LHCN-M2 (cell line): ENCODE measurements at places on chromosomes 13 and 19. TPM values are rescaled to one million over a fixed set of nuclear protein-coding genes. Genes with fewer than 3 reads are reported as not detected.

The TEX30 gene
- total RNA-seq, result 34.6 and 36.3 TPM in 2 replicates

The BRCA2 gene
- total RNA-seq, result 22.7 and 24.8 TPM in 2 replicates

The TYROBP gene
- total RNA-seq, result not detected in 2 replicates

The ZNF625 gene
- 8.6 and 10.6 TPM in 2 replicates for total RNA-seq

The ATP1A3 gene
- total RNA-seq, result 0.19 and 0.40 TPM in 2 replicates

The C1QTNF9 gene
- not detected in 2 replicates for total RNA-seq

The MUC16 gene
- total RNA-seq, result not detected in 2 replicates

The KLF12 gene
- 18.5 and 20.3 TPM in 2 replicates for total RNA-seq

The FSD1 gene
- 11.7 and 13.8 TPM in 2 replicates for total RNA-seq

The LIPE gene
- 2.8 and 3.6 TPM in 2 replicates for total RNA-seq

The IL12RB1 gene
- total RNA-seq, result not detected in 2 replicates

The LRCH1 gene
- 4.9 and 5.3 TPM in 2 replicates for total RNA-seq

The BRME1 gene
- 1.1 and 1.7 TPM in 2 replicates for total RNA-seq

The TMEM38A gene
- total RNA-seq, result 2.9 and 3.2 TPM in 2 replicates

The LGALS14 gene
- total RNA-seq, result not detected in 2 replicates

The NTF4 gene
- total RNA-seq, result not detected in 2 replicates

GRCh38 chr13:72253754-72254153 is 386.8 kb upstream of the DACH1 start:
- no peak for DNase-seq

DNA sequence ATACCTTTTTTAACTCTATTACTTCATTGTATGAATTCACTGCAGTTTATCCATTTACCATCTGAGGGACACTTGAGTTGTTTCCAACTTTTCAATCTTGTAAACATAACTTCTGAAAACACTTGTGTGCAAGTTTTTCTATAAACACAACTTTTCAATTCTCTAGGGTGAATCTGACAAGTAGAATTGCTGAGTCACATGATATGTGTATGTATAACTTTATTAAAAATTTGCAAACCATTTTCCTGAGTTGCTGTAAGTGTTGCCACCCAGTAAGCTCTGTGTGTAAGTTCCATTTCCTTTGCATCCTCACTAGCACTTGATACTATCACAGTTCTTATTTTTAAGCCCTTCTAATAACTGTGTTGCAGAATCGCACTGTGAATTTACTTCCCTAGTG is 1415.6 kb upstream of the ATXN8OS start:
- no peak for DNase-seq

GRCh38 chr19:38741670-38742069 is 2.6 kb downstream of the CAPN12 start:
- no peak for DNase-seq

- no peak for DNase-seq
Observed at GRCh38 chr19:21593934-21594820, 88.8 kb downstream of the ZNF429 start.

GRCh38 chr19:5232798-5233505 is 107.7 kb downstream of the PTPRS start:
- no peak for DNase-seq

- DNase-seq, result peak; percentile 85
Observed at GRCh38 chr19:33273881-33274662, 28.3 kb downstream of the CEBPA start.

- peak; percentile 57 for DNase-seq
Observed at GRCh38 chr19:17784201-17785008, 10.5 kb upstream of the B3GNT3 start.

DNA sequence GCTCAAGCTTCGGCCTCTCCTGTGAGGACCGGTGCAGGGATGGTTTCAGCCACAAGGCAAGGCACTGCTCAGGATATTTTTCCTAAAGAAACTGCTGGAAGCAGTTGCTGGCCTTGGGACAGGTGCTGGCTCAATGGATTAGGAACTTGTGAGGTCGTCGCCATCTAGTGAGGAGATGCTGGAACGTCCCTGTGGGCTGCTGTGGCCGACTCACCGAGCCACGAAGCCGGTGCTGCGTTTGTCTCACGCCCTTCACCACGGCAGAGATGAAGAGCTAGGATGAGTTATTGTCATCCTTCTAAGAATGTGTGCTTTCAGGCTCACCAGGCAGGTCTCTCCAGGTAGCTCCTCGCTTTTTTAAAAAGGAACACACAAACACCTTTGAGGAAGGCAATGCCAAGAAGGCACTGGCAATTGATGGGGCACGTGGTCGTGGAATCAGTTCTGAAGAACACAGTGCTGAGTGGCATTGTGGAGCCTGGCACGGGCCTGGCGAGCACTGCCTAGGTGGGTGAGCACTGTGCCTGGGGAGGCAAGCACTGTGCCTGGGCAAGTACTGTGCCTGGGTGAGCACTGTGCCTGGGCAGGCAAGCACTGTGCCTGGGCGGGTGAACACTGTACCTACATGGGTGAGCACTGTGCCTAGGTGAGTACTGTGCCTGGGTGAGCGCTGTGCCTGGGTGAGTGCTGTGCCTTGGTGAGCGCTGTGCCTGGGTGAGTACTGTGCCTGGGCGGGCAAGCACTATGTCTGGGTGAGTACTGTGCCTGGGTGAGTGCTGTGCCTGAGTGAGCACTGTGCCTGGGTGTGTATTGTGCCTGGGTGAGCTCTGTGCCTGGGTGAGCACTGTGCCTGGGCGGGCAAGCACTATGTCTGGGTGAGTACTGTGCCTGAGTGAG is 140.4 kb downstream of the TEX29 start:
- peak; percentile 44 for DNase-seq

GRCh38 chr19:45646345-45646698 is 7.1 kb upstream of the EML2 start:
- DNase-seq, result no peak

DNA sequence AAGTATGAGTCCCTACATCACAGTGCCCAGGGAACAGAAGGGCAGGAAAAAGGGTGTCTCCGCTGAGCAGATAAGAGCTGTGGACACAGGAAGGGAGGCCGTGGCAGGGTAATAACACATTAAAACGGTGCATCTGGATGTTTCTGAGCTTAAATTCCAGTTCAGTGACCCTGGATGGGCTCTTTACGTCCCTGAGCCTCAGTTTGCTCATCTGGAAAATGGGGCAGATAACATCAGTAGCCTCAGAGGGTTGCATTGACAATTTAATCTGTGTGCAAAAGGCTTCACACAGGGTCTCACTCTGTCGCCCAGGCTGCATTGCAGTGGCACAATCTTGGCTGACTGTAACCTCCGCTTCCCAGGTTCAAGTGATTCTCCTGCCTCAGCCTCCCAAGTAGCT is 58.1 kb downstream of the CELF5 start:
- no peak for DNase-seq

DNA sequence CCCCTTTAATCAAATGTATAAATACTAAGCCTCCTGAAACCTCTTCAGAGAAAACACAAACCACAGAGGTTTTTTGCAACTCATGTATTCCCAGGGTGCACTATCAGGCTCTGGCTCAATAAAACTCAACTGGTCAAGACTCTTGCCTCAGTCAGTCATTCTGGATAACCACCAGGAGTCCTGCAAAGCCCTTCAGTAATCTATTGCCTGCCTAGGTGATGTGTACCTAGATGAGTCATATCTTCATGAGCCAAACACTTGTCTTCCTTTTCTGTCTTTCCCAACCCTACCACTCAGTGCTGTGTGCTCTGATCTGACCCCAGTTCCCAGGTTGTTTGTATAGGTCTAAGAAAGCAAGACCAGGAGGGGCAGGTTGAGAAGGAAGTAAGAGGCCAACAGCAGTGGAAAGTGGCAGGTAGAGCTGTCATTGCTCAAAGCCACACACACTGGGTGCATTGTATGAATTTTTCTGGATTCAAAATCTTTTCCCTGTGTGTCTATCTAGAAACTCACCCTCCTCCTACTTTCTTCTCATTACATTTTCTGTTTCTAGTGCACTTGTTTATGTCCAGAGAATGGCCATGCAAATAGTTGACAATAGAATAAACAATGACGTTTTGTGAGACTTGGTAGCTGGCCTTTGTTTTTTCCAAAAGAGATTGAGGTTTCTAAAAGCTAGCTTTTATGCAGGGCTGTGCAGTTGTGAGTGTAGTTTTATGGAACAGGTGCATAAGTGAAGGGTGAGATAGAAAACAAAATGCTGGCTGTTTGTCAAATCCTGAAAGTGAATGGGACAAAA is 48.1 kb downstream of the PSG1 start:
- DNase-seq, result no peak

GRCh38 chr13:27054760-27055159 is 116.9 kb downstream of the USP12 start:
- no peak for DNase-seq

- DNase-seq, result no peak
Observed at GRCh38 chr19:56681702-56682101, 10.1 kb upstream of the ZNF835 start.

DNA sequence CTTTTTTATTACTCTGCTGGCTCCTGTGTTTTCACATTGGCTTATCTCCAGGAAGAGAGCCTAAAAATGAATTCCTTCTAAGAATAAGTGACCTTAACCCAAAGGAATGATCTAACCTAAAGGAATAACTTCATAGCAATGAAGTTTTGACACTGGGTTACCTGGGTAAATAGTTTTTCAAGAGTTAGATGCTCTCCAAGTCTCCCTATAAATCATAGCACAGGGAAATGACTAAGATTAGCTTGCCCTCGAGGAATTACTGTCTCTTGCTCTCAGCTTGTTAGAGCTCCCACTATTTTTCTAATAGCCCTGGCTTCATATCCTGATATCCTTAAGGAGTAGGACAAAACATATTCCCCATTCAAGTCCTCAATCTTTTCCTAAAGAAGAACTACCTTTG is 66.3 kb downstream of the SPRY2 start:
- DNase-seq, result no peak

GRCh38 chr13:51000061-51000460 is 90.5 kb downstream of the RNASEH2B start:
- DNase-seq, result peak; percentile 26

GRCh38 chr13:110374431-110375370 is 67.6 kb downstream of the COL4A2 start:
- no peak for DNase-seq

DNA sequence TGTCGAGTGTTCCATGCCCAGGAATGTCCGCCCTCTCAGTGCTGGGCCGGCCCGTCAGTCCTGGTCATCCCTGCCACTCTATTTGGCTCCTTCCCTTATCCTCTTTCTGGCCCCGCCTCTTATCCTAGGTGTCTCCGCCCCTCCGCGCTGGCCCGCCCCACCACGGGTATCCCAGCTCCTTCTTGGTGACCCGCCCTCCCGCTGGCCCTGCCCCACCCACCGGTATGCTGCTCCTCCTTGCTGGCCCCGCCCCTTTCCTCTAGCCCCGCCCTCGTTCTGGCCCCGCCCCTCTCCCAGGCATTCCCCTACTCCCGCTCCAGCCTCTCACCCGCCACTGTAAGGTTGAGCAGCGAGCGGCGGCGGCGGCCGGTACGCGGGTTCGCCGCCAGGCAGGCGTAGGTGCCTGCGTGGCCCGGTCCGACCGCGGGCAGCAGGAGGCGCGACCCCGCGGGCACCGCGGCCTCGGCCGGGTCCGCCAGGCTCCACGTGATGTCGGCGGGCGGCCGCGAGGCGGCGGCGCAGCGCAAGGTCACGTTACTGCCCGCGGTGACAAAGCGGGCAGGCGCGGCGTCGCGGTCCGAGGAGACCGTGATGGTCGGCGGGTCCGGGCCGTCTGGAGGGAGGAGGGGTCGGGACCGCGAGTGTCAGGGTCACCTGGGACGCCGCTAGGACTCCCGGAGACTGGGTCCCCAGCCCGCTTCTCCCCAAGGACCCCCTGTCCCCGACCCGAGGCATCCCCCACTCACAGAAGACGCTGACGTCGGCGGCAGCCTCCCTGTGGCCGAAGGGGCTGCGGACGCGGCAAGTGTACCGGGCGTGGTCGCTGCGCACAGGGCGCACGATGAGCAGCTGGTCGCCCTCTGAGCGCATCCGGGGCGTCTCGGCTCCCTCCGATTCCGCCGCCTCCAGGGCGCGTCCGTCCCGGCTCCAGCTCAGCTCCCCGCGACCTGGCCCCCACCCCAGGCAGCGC is 2.0 kb downstream of the VSIG10L start:
- DNase-seq, result peak; percentile 92

DNA sequence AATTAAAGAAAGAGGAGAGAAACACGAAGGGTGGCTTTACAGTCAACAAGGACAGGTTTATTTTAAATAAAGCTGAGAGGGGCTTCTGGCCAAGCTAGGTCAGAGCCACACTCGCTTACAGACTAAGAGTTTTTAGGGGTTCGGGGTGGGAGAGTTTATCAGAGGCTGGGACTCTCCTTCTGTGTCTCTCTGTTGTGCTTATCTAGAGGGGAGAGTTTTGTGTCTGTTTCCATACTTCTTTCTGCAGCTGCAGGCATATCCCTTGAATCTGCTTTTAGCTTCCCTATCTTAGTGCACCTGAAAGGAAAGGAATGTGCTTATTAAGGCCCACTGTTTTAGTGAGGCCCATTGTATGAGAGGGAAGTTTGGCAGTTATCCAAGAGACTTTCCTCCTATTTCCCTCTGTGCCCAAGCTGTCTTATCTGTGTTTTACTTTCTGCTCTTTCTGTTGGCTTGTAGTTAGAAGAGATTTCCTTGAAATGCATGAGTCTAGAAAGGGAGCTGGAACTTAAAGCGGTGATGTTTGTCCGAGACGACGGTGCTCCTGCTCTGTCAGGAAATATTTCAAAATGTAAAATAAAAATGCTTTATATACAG is 275.3 kb downstream of the KCTD12 start:
- no peak for DNase-seq

DNA sequence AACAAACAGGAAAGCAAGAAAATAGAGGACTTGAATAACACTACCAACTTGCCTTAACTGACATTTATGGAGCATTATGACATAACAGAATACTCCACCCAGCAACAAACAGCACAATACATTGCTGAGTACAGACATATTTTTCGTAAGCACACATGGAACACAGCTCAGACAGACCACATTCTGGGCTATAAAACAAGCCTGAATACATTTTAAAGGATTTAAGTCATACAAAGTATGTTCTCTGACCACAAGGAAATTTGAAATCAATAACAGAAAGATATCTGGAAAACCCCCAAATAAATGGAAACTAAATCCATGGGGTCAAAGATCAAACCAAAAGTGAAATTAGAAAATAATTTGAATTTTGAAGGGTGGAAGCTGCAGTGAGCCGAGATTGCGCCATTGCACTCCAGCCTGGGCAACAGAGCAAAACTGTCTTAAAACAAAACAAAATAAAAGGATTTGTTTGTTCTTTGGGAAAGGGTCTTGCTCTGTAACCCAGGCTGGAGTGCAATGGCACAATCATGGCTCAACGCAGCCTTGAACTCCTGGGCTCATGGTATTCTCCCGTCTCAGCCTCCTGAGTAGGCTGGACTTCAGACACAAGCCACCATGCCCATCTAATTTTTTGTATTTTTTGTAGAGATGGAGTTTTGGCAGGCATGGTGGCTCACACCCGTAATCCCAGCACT is 5.6 kb downstream of the ZDHHC20 start:
- no peak for DNase-seq

GRCh38 chr19:54172471-54173358 is at the start of gene TMC4:
Gene TMC4, minus strand, starts transcription at chr19:54173160. Its CDS starts 43 bp downstream, at chr19:54173117.
- DNase-seq, result no peak

GRCh38 chr19:13764821-13765394 is 586 bp downstream of the MRI1 start:
- no peak for DNase-seq
